PC-9 (cell line): ENCODE measurements at places on chromosomes 5 and 9. TPM values are rescaled to one million over a fixed set of nuclear protein-coding genes. Genes with fewer than 3 reads are reported as not detected.

- H3K27me3 ChIP-seq: peaks cover 7% of the 10 kb centered on the region; the same call in 1 of the 2 replicates
- no peaks in the 10 kb centered on the region for H3K4me1 ChIP-seq
- DNase-seq: no peak
- H3K4me3 ChIP-seq: no peak overlapping the region
- no peak overlapping the region for H3K27ac ChIP-seq
Measured at GRCh38 chr5:178677429-178677828, 50.6 kb upstream of the CLK4 start.

GRCh38 chr5:62574599-62574998 is 4.0 kb upstream of the LRRC70 start:
- no peaks in the 10 kb centered on the region for H3K4me1 ChIP-seq
- H3K36me3 ChIP-seq: no peaks in the 10 kb centered on the region
- H3K27me3 ChIP-seq: no peaks in the 10 kb centered on the region

DNA sequence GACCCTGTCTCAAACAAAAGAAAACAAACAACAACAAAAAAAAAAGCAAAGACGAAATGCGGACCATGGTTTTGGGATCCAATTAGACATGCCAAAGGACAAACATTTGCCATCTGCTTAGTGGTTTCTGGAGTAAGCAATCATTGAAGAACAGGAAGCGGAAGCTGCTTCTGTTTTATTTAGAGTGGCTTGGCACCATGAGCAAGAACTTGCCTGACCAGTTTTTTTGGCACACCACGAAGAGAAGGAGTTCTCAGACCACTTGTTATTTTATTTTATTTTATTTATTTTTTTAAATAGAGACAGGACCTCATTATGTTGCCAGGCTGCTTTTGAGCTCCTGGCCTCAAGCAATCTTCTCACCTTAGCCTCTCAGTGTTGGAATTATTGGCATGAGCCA is 17.0 kb downstream of the BTF3 start:
- DNase-seq: peak; percentile 72
- H3K36me3 ChIP-seq: no peaks in the 10 kb centered on the region
- H3K4me1 ChIP-seq: peaks cover 21% of the 10 kb centered on the region
- no peak overlapping the region for H3K4me3 ChIP-seq

HINT1 gene
- 210 and 262 TPM in 2 replicates for total RNA-seq

DNA sequence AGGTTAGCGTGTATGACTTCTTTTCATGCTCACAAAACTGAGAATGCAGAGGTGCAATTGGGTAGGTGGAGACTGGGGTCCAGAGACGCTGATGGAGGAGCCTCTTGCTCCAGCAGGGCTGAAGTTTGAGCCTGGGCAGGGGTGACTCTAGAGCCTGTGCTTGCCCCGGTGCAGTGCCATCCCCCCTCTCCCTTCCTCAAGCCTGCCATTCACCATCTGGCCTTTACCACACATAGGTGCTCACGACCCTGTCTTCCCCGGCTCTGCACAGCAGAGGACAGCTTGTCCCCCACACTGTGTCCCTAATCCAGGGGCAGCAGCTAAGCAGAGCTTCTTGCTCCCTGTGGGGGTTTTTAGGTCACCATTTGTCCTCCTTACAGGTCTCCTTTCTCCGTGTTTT is 86.5 kb downstream of the DAP start:
- H3K27ac ChIP-seq: no peak overlapping the region
- no peak for DNase-seq
- no peaks in the 10 kb centered on the region for H3K27me3 ChIP-seq
- H3K4me1 ChIP-seq: no peaks in the 10 kb centered on the region

DNA sequence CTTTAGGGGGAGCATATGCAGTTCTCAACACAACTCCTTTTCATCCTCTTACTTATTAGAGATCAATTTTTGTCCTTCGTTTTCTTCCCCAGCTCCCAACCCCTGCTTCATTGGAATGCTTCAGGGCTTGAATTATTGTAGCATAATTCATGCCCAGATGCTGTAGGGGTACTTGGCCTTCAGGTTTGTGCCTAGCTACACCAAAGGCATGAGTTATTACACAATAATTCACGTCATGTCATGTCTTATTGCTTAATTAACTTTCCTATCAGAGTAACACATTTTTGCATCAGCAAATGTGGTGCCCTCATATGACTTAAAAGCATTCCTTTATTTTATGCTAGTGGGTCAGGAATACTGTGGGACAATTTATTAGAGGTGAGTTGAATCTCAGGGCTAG is 507.2 kb downstream of the NFIB start:
- no peaks in the 10 kb centered on the region for H3K4me1 ChIP-seq
- H3K4me3 ChIP-seq: no peak overlapping the region
- no peak overlapping the region for H3K27ac ChIP-seq
- no peaks in the 10 kb centered on the region for H3K36me3 ChIP-seq
- DNase-seq: no peak
- no peaks in the 10 kb centered on the region for H3K27me3 ChIP-seq

CNTNAP3B gene
- total RNA-seq: 0.24 TPM in 1 of 2 replicates, not detected in the other

DNA sequence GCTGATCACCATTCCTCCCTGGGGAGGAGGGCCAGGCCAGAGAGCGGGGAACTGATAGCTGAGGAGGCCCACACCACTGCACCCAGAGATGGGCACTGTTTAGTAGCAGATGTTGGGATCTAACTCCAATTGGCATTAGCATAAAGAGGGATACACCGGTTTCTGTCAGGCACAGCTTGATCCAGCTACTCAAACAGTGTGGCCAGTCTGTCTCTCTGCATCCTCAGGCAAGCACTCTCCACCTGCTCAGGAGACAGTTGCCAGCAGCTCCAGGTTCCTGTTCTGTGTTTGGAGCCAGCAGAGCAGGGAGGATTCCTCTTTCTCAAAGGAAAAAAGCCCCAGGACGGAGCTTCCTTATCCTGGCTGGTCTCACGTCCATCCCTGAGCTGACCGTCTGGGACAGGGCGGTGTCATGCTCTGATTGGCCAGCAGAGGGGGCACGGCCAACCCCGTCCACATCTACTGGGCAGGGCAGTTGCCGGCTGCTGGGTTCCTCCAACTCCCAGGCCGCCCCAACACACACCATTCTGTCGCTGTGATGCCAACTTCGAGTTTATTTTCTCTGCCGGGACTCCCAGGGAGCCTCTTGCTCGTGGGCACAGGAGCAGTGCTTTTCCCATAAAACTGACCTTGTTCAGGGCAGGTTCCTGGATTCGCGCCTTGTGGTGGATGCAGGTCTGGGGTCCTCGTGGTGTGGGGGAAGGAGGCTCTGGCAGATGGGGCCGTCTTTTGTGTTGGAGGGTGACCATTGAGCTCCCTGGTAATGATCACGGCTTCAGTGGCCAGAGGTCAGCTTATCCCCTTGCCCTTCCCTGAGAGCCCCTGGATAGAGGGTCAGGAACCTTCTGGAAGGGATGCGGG is 47.9 kb downstream of the COL5A1 start:
- H3K4me1 ChIP-seq: no peaks in the 10 kb centered on the region
- peaks cover 58% of the 10 kb centered on the region for H3K27me3 ChIP-seq
- H3K36me3 ChIP-seq: no peaks in the 10 kb centered on the region
- H3K27ac ChIP-seq: no peak overlapping the region

SPATA6L gene
- total RNA-seq: 5.9 and 7.1 TPM in 2 replicates

DNA sequence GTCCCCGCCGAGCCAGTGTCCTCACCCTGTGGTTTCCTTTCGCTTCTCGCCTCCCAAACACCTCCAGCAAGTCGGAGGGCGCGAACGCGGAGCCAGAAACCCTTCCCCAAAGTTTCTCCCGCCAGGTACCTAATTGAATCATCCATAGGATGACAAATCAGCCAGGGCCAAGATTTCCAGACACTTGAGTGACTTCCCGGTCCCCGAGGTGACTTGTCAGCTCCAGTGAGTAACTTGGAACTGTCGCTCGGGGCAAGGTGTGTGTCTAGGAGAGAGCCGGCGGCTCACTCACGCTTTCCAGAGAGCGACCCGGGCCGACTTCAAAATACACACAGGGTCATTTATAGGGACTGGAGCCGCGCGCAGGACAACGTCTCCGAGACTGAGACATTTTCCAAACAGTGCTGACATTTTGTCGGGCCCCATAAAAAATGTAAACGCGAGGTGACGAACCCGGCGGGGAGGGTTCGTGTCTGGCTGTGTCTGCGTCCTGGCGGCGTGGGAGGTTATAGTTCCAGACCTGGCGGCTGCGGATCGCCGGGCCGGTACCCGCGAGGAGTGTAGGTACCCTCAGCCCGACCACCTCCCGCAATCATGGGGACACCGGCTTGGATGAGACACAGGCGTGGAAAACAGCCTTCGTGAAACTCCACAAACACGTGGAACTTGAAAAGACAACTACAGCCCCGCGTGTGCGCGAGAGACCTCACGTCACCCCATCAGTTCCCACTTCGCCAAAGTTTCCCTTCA is 1.4 kb downstream of the GLIS3 start:
- peak overlapping the region; percentile 90 for H3K4me3 ChIP-seq
- H3K27ac ChIP-seq: peak overlapping the region; percentile 94
- peak; percentile 39 for DNase-seq
- no peaks in the 10 kb centered on the region for H3K36me3 ChIP-seq
- H3K27me3 ChIP-seq: no peaks in the 10 kb centered on the region

IL7R gene
- total RNA-seq: 0.41 TPM in 1 of 2 replicates, not detected in the other

- no peak overlapping the region for H3K4me3 ChIP-seq
- H3K27me3 ChIP-seq: peaks cover 86% of the 10 kb centered on the region
- H3K4me1 ChIP-seq: no peaks in the 10 kb centered on the region
- H3K27ac ChIP-seq: no peak overlapping the region
- DNase-seq: no peak
- no peaks in the 10 kb centered on the region for H3K36me3 ChIP-seq
Measured at GRCh38 chr9:114007991-114008666, 70.0 kb downstream of the AMBP start.

PFN3 gene
- total RNA-seq: not detected in 2 replicates

GRCh38 chr5:176573564-176574296 is 24.6 kb downstream of the CDHR2 start:
- no peak overlapping the region for H3K27ac ChIP-seq
- 0 out of 2 replicates have a peak, but pooled peaks cover 4% of the 10 kb centered on the region for H3K4me1 ChIP-seq
- peak; percentile 62 for DNase-seq
- no peaks in the 10 kb centered on the region for H3K36me3 ChIP-seq
- H3K27me3 ChIP-seq: no peaks in the 10 kb centered on the region

- no peaks in the 10 kb centered on the region; the same call in 1 of the 2 replicates for H3K36me3 ChIP-seq
- H3K4me1 ChIP-seq: peaks cover 22% of the 10 kb centered on the region
- H3K27me3 ChIP-seq: no peaks in the 10 kb centered on the region
- no peak overlapping the region for H3K27ac ChIP-seq
Measured at GRCh38 chr5:167694325-167695147, 596.9 kb upstream of the WWC1 start.

DNA sequence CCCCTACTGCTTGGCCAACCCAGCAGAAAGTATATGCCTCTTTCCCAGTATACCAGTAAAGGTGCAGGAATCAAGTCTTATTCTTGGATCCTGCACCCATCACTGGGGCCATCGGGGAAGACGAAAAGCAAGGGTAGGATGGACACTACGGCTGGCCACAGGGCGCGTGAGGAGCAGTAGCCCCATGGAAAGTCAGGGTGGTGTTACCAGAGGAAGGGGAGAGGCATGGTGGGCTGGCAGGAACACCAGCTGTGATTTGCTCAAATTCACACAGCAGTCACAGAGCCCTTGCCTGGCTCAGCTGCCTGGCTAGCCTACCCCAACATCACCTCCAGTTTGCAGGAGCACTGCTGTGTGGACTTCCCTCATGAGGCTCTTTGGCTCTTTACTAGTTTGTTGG is 34.5 kb upstream of the SAP30L start:
- H3K27me3 ChIP-seq: no peaks in the 10 kb centered on the region
- H3K4me3 ChIP-seq: no peak overlapping the region
- H3K4me1 ChIP-seq: no peaks in the 10 kb centered on the region

DNA sequence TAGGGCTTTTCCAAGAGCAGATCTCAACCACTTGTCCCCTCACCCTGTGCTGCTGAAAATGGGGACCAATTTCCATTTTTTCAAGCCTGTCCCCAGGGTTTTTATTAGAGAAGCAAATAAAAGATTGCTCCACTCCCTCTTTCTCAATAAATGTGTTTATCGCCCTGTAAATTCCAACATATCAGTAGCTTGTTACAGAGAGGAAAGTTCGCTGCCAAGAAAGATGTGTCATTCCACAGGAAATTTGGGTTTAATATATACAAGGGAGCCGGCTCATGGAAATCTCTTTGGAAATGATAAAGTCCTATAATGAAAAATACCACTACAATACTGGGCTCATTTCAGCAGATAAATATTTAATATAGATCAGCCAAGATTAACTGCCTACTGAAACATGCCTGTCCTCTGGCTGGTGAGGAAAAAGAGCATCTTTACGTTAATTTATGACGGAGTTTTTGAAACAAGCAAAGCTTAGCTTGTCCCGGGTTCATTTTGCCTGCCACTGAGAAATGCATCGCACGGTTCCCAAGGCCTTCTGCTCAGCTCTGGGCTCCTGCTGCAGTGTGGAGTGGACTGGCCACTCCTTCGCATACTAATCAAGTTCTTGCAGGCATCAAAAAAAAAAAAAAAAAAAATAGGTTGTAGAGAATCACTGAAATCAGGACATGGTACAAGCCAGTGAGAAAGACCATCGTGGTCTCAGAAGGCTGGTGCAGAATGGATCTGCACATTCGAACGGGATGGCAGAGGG is 84.5 kb downstream of the BRINP1 start:
- H3K36me3 ChIP-seq: no peaks in the 10 kb centered on the region
- H3K4me3 ChIP-seq: no peak overlapping the region

OCLN gene
- total RNA-seq: 66.5 and 77.4 TPM in 2 replicates

DNA sequence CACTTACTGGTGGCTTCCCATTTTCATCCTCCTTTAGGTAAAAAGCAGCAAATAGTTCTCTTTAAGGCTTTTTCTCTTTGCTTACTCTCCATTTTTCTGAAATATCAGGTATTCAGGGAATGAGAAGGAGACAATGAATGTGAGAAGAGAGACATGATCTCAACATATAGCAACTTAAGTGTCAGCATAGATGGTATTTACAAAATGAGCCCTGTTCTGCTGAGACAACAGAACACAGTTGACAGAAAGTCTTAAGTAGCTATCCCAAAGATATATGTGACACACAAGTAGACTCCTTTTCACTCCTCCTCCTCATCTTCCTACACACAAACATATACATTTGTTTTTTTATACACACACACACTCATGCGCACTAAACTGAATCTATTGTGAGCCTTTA is 649.3 kb upstream of the WWC1 start:
- H3K36me3 ChIP-seq: no peaks in the 10 kb centered on the region
- peaks cover 11% of the 10 kb centered on the region for H3K4me1 ChIP-seq
- no peak overlapping the region for H3K4me3 ChIP-seq

DNA sequence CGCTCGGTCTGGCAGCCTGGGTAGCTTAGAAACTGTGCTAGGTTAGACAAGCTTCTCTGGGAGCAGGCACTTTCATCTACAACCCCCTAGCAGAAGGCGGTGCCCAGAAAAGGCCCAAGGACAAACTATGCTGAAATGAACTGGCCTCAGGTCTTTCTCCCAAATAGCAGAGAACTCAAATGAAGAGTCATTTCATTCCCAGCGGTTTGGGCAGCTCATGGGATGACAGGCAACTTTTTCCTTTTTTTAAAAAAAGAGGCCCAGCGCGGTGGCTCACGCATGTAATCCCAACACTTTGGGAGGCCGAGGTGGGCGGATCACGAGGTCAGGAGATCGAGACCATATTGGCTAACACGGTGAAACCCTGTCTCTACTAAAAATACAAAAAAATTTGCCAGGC is 2.5 kb downstream of the RAPGEF1 start:
- DNase-seq: no peak
- H3K27me3 ChIP-seq: no peaks in the 10 kb centered on the region
- H3K4me3 ChIP-seq: no peak overlapping the region
- H3K27ac ChIP-seq: no peak overlapping the region
- peaks cover 53% of the 10 kb centered on the region for H3K4me1 ChIP-seq
- no peaks in the 10 kb centered on the region for H3K36me3 ChIP-seq

LECT2 gene
- total RNA-seq: not detected in 2 replicates

OR13C4 gene
- not detected in 2 replicates for total RNA-seq
